ENCODE measurements at places on chromosomes 12 and 14.

- no peak for DNase-seq
Observed at GRCh38 chr12:76064904-76065303, 19.6 kb downstream of the NAP1L1 start.

GRCh38 chr12:49332891-49333371 lies 4.1 kb downstream of the C1QL4 start:
- DNase-seq: no peak

DNA sequence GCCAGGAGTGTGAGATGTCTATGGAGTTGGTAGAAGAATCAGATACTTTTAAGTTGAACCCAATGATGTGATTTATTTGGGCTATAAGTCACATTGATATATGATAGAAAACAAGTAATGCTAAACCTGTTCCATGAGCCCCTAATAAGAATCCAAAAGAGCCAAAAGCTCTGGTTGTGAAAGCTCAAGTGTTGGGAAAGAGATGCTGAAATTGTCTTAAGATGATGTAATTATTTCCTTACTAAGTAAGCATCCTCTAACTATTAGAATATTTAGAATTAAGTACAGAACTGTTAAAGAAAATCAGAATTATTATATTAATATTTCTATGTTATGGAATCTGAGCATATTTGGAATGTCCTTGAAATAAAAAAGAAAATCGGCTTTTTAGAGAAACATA lies 17.6 kb upstream of the SLC2A13 start:
- no peak for DNase-seq

GRCh38 chr12:65590318-65590717 lies 234.0 kb upstream of the HMGA2 start:
- DNase-seq: no peak

DNA sequence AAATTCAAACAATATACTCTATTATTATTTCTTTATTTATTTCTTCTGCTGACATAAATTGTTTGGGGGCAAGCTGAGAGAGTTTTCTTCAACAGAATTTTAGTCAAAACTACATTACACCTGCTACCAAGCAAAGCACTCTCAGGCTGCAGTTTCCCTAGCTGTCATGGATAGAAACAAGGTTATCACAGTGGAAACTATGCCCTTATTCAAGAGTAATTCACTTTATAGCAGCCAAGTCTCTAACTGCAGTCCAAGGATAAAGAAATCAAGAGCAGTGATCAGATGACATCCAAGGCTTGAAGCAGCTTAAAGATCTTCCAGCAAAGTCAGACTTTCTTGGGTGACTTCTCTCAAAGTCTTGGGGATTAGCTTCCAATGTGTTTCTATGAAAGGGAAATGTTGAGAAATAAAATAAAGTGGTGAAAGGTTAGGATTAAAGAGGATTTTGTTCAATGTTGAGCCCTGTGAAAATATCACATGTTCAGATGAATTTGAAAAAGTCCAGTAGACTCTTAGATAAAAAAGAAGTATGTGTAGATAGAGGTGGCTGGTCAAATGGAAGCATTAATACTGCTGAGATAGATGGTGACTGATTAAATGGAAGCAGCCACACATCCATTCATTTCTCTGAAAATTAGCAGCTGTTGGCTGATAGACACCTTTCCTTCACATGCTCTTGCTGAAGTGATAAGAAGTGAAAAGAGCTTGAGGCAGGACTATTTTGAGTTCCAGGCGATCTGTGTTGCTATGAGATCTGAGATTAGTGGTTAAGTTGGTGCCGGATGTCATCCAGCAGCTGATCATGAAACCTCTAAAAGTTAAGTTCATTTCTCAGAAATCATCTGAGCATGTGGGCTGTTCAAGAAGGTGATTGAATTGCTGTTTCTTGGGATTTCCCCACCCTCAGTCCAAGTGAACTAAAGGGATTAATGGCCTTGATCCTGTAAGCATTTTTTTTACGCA lies 257.8 kb upstream of the BTG1 start:
- DNase-seq: peak; percentile 98

DNA sequence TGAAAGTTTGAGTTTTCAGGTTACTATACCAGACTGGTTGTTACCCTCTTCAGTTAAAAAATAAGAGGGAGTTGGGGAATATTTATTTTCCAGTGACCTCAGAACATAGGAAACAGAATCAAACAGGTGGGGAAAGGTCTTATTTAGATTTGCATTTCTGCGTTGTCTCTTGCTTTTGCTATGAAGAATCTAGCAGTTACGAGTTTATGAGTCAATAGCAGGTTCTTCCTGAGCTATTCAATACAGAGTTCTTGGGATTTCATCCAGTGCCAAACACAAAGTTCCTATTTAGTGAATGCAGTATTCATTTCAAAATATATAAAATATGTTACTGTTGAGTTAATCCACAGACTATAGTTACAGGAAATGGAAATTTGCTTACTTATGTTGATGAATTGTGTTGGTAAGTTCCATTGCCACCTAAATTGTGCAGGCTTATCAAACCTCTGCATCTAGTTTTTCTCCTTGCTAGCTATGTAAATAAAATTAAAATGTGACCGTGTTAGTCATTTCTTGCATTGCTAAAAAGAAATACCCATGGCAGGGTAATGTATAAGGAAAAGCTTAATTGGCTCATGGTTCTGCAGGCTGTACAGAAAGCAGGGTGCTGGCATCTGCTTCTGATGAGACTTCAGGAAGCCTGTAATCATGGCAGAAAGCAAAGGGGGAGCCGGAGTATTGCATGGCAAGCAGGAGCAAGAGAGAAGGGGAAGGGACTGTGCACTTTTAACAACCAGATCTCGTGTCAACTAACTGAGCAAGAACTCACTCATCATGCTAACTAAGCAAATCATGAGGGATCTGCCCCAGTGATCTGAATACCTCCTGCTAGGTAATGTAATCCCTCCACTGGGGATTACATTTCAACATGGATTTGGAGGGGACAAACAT lies 110.2 kb downstream of the KTN1 start:
- no peak for DNase-seq

DNA sequence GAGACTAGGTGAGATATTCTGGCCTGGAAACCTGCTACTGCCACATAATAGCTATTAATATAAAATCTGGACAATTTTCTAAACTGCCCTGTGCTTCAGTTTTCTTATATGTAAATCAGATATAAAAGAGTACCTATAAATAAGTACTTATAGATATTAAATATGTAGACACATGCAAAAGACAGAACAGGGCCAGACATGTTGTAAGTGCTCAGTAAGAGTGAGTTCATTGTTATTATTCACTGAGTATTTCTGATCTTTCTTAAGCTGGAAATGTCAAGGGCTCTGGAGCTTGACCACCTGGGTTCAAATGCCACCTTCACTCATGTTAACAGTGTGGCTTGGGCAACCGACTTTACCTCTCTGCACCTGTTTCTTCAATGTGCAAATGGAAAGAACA lies 179.8 kb downstream of the GALC start:
- DNase-seq: no peak

DNA sequence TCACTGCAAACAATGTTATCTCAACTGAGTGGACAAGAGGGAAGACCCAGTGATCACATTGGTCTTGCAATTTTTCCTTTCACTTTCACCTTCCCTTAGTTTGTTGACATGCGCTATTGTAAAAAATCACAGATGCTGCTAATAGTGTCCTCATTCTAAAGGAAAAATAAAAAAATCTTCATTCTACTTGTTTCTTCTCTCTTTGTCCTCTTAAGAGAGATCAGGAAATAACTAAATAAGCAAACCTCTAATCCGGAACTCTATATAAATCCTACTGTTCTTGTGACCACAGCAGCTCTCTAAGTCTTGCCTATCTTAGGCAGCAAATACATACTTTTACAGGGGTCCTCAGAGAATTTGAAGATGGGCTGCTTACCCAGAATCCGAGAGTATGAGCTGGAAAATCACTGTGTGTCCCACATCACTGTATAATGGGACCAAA lies 257.7 kb downstream of the NAV3 start:
- no peak for DNase-seq

- DNase-seq: no peak
Observed at GRCh38 chr12:3147260-3147659, 70.1 kb downstream of the TSPAN9 start.

DNA sequence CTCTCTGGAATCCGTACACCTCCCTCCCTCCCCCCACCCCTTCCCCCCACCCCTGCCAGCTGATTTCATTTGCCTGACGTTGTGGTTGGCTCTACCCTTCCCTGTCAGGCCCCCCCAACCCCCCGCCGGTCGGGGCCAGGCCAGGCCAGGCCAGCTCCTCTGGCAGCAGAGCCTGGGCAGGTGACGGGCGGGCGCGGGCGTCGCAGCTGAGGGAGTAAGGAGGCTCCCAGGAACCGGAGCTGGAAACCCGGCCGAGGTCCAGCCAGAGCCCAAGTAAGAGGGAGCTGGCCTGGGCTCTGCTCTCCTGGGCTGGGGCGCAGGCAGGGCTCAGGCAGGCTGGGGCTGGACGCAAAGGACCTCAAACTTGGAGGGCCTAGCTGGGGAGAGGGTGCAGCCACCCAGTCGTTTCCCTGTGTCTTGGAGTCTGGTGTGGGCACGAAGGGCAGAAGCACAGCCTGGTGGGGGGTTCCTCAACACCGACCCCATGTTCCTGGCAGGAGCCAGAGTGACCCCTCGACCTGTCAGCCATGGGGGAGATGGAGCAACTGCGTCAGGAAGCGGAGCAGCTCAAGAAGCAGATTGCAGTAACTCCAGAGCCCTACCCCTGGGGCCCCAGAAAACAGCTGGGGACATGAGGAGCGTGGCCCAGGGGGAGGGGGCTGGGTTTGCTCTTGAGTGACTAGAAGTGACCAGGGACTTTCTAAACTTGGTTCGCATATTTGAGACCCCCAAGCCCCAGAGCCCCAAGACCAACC lies at the start of gene GNB3:
TSS of gene GNB3 (plus strand) at position 165 of the 755 bp plus-strand sequence. CDS start at position 528, 363 bp downstream.
- DNase-seq: no peak

GRCh38 chr12:64706857-64707256 lies 52.3 kb downstream of the GNS start:
- DNase-seq: no peak

GRCh38 chr12:88433997-88434703 lies 146.1 kb downstream of the KITLG start:
- DNase-seq: peak; percentile 58

GRCh38 chr12:84732828-84733340 lies 179.7 kb downstream of the SLC6A15 start:
- DNase-seq: no peak

- DNase-seq: no peak
Observed at GRCh38 chr14:60278350-60278749, 29.3 kb downstream of the PPM1A start.

- DNase-seq: no peak
Observed at GRCh38 chr12:111430433-111431353, 25.0 kb downstream of the SH2B3 start.

DNA sequence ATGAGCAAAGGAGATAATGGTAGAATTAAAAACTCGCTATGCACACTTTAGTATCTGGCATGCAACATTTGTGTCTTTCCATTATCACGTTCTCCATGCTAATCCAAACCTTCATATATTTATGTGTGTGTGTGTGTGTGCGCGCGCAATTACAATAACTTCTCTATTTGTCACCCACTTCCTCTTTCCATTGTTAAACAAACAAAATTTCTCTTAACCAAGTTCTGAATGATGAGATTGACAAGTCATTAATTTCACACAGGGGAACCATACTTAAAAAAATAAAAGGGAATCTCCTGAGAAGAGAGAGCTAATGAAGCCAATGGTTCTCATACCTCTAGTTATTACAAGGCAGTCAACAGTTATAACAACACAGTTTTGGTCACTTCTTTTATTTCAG lies 575.9 kb upstream of the MDGA2 start:
- no peak for DNase-seq

DNA sequence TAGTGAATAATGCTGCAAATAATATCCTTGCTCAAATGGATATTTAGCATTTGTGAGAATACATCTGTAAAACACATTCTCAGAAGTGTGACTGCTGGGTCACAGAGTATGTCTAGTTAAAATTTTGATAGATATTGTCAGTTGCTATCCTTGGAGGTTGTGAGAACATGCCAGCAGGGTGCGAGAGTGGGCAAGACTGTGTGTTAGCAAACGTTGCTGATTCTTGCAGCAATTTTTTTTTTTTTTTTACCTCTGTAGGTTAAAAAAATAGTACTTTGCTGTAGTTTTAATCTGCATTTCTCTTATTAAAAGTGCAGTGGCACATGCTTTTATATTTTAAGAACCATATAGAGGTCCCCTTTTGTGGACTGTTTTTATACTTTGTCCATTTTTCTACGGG lies 4.5 kb upstream of the NYNRIN start:
- DNase-seq: peak; percentile 62

Measured in hematopoietic multipotent progenitor cell treated with erythropoietin and hydrocortisone succinate and interleukin-3 and kit ligand, for 8 days (in vitro differentiated cells).